ENCODE measurements at places on chromosomes 4 and X.

DNA sequence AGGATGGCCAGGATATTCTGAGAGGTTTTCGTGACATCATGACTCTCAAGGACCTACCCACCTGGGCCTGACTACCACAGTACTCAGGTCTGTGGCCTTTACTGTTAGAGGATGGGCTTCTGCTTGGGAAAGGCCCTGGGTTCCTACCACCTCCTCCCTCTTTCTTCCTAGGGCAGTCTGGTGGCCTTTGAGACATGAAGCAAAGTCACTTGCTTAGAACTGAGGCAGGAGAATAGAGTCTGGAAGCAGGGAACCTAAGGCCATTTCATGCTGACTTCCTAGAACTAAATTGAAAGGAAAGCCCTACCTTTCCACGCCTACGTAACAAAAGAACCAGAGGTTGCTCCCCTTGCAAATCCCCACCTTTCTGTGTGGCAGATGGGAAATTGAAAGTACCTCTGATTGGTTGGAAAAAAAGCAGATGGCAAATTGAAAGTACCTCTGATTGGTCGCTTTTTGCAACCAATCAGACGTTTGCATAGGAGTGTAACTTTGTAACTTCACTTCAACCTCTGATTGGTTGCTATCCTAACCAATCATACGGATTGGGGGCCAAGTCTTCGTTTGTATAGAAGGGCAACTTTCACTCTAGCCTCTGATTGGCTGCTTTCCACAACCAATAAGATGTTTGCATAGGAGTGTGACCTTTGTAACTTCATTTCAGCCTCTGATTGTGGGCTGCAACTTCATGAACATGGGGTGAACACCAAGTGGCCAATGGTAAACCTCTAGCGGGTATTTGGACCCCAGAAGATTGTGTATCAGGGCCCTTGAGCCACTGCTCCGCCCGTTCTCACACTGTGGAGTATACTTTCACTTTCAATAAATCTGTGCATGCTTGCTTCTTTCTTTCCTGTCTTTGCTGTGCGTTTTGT, 9.9 kb upstream of the AKAP14 start:
- DNase-seq = peak; percentile 27

DNA sequence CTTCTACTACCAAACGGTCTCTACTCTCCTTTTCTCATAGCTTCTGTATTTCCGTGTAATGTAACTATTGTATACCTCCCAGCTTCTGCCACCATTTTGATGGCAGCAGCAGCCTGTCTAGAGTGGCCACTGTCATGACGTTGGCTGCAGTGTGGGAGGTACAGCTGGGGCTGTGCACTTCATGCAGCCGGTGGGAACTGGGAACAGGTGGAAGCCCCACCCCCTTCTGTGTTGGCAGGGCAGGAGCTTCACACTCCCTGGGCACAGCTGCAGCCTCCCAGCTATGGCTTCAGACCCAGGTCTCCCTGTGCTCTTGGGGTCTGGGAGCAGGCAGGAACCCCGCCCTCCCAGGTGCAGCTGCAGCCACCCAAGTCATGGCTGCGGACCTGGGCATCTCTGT, 49.8 kb upstream of the SEC24B start:
- no peak for DNase-seq

- DNase-seq = no peak
Observed at GRCh38 chr4:45693746-45694145, 430.1 kb downstream of the GABRG1 start.

DNA sequence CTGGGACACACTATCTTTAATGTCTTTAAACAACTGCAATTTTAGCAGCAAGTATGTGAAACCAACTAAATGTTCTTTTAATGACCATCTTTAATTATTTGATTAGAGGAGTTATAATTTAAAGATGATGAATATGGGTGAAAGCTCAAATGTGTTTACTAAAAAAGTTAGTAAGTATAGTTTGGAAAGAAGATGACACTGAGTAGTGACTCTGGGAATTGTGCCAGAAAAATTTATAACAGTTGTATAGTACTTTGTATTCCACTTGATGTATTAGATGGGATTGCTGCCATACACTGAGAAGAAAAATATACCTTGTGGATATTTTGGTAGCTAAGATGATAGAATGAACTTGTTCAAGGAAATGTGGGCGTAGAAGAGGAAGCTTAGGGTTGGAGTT, 19.5 kb upstream of the PACRGL start:
- DNase-seq = no peak

DNA sequence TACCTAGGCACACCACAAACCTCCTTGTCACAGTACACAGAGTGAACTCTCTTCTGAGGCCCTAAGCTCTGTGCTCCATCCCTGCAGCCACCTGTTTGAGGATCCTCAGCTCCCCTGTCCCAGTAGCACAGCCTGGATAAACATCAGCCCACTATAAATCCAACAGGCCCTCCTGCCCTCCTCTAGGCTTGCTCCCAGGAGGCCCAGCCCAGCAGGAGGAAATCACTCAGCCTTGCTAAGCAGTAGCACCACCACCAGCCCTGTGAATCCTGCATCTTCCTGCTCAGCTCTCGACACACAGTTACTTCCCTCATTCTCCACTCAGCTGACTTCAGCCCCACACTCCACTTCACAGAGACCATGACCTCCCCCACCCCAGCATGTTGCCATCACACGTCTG, 273.9 kb downstream of the BCOR start:
- no peak for DNase-seq

GRCh38 chrX:53093177-53093655, 726 bp upstream of the KANTR start:
- DNase-seq = peak; percentile 82

DNA sequence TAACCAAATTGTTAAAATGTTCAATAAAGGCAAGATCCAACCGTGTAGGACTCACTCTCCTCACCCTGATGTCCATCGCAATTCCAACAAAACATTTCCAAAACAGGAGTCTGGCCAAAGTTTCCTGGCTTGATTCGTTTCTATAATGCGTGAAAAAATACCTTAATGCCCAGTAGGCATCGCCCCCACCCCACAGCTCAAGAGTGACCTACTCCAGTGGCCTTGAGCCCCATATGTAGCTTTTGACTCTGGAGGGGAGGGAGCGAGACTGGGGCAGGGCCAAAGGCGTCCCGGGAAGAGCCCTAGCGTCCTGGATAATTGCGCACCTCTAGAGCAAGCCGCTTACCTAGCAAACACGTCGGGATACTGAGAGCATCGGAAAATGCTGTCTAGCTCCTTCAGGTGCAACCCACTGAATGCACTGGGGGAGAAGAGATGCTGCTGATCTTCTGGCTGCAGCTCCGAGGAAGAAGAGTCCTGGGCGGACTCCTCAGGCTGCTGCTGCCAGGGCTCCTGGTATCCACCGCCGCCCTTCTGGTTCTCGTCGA, 55.6 kb upstream of the NKAP start:
- DNase-seq = no peak

GRCh38 chr4:116866106-116866505, 219.3 kb downstream of the TRAM1L1 start:
- DNase-seq = no peak

- peak; percentile 58 for DNase-seq
Observed at GRCh38 chrX:78104447-78105176, 564 bp downstream of the PGK1 start.

DNA sequence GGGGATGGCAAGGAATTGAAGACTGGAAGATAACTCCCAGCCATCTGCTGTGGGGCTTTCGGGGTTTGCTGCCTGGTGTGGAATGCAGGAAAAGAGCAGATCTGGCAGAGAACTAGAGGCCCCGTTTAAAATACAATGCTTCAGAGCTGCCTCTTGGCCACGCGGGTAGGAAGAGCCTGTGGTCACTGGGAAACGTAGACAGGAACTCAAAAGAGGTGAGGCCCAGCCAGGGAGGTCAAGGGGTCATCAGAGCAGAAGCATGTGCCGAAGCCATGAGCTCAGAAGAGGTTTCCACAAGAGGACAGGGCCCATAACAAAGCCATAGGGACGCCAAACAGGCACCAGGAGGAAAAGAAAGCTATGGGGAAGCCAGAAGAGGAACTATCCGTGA, 14.5 kb upstream of the STS start:
- DNase-seq = no peak

DNA sequence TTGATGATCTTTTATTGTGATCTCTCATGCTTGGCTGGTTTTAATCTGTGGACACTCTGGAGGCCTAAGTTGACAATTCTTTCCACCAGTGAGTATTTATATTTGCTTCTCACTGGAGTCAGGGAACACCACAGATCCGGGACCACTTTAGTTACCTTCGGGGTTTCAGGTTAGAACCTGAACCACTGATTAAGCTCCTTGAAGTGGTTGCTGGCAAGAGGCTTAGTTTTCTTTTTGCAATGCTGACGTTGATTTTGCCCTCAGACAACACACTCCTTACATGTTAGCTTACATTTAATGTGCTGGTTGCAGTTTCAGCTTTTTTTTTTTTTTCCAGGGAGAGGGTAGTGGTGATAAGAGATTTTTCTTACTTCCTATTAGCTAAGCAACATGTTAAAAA, 10.5 kb upstream of the ZNF330 start:
- no peak for DNase-seq

GRCh38 chr4:11209826-11210225, 218.9 kb downstream of the HS3ST1 start:
- DNase-seq = no peak

- no peak for DNase-seq
Observed at GRCh38 chr4:181578911-181579310, 664.3 kb upstream of the TENM3 start.

GRCh38 chr4:21469438-21470300, 478.9 kb downstream of the KCNIP4 start:
- DNase-seq = no peak

GRCh38 chr4:101115887-101116286, 231.4 kb downstream of the PPP3CA start:
- DNase-seq = no peak

- no peak for DNase-seq
Observed at GRCh38 chr4:4836044-4836443, 23.4 kb upstream of the MSX1 start.

GRCh38 chr4:10079912-10080588, 36.5 kb downstream of the WDR1 start:
- no peak for DNase-seq

GRCh38 chr4:57193209-57193810, 83.1 kb upstream of the IGFBP7 start:
- DNase-seq = no peak

GRCh38 chrX:113644426-113644825, 803.8 kb upstream of the AMOT start:
- no peak for DNase-seq

DNA sequence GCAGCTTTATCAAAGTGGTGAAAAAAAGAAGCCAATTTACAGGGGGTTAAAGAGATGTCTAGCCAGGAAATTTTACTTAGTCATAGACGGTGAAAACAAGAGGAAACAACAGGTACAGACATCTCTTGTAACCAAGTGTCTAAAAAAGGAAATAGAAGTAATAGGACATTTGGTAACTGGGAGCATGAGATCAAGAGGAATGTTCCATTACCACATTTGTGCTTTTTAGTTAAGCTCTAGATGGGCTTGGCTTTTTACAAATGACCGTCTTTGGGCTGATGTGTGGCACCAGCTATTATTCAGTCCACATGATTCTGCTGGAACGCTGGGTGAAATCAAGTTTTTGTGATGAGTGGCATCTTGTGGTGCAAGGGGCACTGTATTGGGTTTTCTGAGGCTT, 179.5 kb downstream of the SMIM20 start:
- no peak for DNase-seq

DNA sequence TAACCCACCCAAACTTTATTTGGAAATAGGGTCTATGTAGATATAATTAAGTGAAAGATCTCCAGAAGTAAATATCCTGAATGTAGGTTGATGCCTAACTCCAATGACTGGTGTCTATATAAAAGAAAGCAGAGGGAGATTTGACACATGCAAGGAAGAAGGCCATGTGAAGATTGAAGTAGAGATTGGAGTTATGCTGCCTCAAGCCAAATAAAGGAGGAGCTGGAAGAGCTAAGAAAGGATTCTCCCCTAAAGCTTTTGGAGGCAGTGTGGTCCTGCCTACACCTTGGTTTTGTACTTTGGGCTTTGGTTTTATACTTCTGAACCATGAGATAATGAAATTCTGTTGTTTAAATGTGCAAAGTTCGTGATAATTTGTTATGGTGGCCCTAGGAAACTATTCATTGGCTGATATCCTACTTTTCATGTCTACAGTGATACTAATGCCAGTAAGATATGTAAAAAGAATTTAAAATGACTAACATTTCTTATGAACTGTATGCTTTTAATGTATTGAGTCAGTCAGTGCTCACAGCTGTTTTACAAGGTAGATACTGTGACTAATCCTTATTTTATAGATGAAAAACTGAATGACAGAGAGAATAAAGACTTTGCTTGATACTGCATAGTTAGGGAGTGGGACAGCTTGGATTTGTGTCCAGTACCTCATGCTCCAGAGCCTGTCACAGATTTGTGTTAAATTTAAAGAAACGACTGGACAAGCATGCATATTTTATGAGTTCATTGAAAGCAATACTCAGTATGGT, 5.9 kb upstream of the RAB40AL start:
- no peak for DNase-seq

- DNase-seq = no peak
Observed at GRCh38 chr4:22739968-22740367, 47.2 kb downstream of the GBA3 start.

DNA sequence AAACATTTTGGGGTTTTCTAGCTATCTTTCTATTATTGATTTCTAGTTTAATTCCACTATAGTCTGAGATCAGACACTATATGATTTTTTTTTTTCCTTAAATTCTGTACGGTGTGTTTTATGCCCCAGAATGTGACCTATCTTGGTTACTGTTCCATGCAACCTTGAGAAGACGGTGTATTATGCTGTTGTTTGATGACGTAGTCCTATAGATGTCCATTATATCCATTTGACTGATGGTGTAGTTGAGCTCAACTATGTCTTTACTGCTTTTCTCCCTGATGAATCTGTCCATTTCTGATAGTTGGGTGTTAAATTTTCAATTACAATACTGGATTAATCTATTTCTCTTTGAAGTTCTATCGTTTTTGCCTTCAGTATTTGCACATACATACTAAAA, 212.5 kb downstream of the NDST4 start:
- DNase-seq = no peak

GRCh38 chrX:104565791-104566680, at the start of gene IL1RAPL2:
Gene IL1RAPL2 (plus strand): TSS chrX:104566199.
- no peak for DNase-seq

- DNase-seq = no peak
Observed at GRCh38 chr4:175891851-175892250, 79.8 kb upstream of the GPM6A start.

DNA sequence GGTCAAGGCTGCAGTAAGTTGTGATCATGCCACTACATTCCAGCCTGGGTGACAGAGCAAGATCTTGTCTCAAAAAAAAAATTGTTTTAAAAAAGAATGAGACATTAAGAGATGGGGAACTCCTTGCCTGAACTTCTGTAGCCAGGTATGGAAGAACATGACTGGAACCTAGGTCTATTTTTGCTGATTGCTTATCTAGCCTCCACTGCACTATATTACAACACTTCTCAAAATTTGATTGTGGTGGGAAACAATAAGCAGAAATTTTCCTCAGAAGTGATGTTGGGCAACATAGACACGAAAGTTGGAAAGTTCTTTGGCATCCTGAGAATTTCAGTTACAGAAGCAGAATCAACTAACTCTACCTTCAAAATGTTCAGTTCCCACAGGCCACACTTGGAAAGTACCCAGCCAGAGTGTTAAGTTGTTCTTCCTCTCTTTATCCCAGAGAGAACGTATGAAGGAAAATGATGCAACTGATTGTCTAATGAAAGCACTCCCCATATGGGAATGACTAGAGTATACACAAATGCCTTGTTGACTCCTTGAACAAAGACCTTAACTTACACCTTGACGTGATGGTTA, 50.0 kb downstream of the LUZP4 start:
- no peak for DNase-seq

GRCh38 chr4:107951551-107951950, 20.2 kb downstream of the CYP2U1 start:
- DNase-seq = no peak

GRCh38 chr4:3710451-3711182, 55.6 kb upstream of the ADRA2C start:
- no peak for DNase-seq
